ENCODE measurements at places on chromosomes 7 and 10.
A peak's percentile ranks its signal among the peaks of the same experiment; 100 is the strongest.

- H3K4me1 ChIP-seq: no peaks in the 10 kb centered on the region
- no peak overlapping the region for H3K27ac ChIP-seq
- no peaks in the 10 kb centered on the region for H3K27me3 ChIP-seq
- H3K36me3 ChIP-seq: no peaks in the 10 kb centered on the region
- no peak overlapping the region for H3K4me3 ChIP-seq
- no peak for DNase-seq
Measured at GRCh38 chr10:64507651-64508028, 986.4 kb downstream of the REEP3 start.

GRCh38 chr7:142602756-142603155 is 146.5 kb upstream of the PRSS1 start:
- H3K27ac ChIP-seq: no peak overlapping the region
- no peaks in the 10 kb centered on the region for H3K27me3 ChIP-seq
- DNase-seq: no peak
- no peaks in the 10 kb centered on the region for H3K4me1 ChIP-seq
- H3K4me3 ChIP-seq: no peak overlapping the region

DNA sequence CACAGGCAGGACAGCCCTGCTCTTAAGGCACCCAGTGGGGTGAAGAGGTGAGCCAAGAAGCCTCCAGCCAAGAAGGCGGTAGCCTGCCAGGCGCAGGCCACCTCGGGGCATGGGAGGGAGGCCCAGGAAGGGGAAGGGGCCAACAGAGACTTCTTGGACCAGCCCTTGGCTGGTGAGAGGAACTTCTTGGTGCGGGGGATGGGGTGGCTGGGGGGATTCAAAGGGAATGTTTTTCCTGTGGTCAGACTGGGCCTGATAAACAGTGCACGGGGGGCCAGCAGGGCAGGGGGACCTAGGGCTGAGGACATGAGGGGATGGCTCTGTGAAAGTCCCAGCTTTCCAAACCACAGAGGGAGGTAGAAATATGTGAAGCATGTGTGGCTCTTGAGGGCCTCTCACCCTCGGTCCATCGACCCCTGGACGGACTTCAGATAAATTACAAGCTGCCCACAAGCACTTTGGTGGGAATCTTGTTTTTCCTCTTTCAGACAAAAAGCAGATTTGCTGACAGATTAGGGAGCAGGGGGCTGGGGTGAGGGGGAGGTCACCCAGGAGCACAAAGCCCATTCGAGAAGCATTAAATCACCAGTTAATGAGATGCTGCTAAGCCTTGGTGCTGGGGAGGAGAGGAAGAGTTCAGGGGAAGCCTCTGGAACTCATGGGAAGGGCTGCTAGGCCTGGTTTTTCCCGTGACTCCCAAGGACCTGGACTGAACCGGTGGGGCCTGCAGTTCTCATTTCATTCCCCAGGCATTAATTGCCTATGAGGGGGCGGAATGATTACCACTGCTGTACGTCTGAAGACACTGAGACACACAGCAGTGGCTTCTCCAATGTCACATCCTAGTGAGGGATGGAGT is 11.3 kb downstream of the CRYGN start:
- H3K4me1 ChIP-seq: peaks cover 58% of the 10 kb centered on the region
- DNase-seq: no peak
- H3K36me3 ChIP-seq: no peaks in the 10 kb centered on the region
- peak overlapping the region; percentile 57 for H3K27ac ChIP-seq
- H3K27me3 ChIP-seq: no peaks in the 10 kb centered on the region

DNA sequence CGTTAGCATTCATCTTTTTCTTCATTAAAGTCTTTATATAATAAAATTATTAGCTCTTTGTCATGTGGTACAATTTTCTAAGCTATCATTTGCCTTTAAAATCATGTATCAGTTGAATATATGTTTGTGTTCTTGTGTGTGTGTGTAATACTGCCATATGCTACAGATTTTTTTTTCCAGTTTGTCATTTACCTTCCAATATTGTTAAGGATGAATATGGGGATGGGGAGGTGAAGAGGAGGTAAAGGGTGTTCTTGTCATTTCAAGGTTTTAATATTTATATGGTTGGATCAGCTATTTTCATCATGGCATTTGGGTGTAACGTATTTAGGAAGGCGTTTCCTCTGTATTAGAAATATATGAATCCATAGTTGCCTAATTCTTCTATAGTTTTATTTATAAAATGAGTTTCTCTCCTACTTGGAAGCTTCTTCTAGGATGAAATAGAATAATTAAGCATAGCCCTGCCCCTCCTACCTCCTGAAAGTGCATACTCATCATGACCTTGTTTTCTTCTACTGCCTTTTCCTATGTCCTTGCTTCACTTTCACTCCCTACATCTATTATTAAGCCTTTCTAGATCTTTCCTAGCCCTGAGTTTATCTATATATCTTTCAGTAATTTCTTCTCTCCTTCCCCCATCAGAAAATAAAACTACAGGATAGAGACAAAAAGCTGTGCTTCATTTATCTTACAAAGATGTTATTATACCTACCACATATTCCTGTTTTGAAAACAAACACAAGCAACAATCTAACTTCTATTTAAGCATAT is 25.1 kb downstream of the RAB18 start:
- no peaks in the 10 kb centered on the region for H3K4me1 ChIP-seq
- H3K27ac ChIP-seq: no peak overlapping the region
- no peaks in the 10 kb centered on the region for H3K27me3 ChIP-seq

- no peak overlapping the region for H3K4me3 ChIP-seq
- H3K4me1 ChIP-seq: no peaks in the 10 kb centered on the region
- H3K27ac ChIP-seq: no peak overlapping the region
- DNase-seq: no peak
Measured at GRCh38 chr7:31705377-31705776, 18.4 kb downstream of the PPP1R17 start.

- DNase-seq: no peak
- H3K36me3 ChIP-seq: no peaks in the 10 kb centered on the region
- H3K4me1 ChIP-seq: no peaks in the 10 kb centered on the region
- no peak overlapping the region for H3K27ac ChIP-seq
- H3K4me3 ChIP-seq: no peak overlapping the region
Measured at GRCh38 chr7:155928583-155928982, 116.3 kb upstream of the SHH start.

GRCh38 chr7:142188154-142188553 is 69.7 kb downstream of the PRSS58 start:
- H3K4me1 ChIP-seq: no peaks in the 10 kb centered on the region
- H3K27me3 ChIP-seq: no peaks in the 10 kb centered on the region
- no peak overlapping the region for H3K27ac ChIP-seq
- H3K36me3 ChIP-seq: no peaks in the 10 kb centered on the region
- no peak for DNase-seq

DNA sequence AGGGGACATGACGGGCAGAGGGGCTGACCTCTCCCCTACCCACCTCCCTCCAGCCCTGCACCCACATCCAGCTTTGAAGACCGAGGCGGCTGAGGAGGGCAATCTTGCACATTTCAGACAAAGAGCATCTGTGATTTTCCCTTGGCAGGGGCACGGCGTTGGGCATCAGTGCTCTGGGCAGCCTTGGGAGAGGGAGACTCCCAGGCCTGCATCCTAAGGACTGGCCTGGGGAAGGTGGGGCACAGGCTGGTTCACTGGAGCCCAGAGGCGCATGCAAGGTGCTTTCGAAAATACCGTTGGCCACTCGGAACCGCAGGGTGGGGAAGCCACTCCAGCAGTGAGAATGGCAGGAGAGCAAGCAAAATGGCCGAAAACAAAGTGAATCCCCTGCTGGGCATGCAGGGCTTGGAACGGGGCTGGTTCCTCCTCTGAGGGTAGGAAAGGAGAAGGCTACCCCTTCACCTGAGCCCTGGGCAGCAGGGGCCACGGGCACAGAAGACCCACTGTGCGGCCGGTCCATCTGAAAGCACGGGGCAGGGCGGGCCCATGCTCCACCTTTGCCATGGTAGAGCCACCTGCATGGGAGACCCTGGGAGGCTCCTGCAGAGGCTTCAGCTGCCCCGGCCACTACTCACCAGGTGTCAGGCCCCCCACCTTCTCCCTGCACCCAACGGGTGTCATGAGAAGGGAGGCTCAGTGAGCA is 49.8 kb downstream of the EBF3 start:
- DNase-seq: no peak
- H3K27ac ChIP-seq: no peak overlapping the region
- no peaks in the 10 kb centered on the region for H3K4me1 ChIP-seq
- H3K36me3 ChIP-seq: no peaks in the 10 kb centered on the region
- no peaks in the 10 kb centered on the region for H3K27me3 ChIP-seq
- H3K4me3 ChIP-seq: no peak overlapping the region

GRCh38 chr10:59905731-59906416 is 482 bp downstream of the CCDC6 start:
- no peaks in the 10 kb centered on the region for H3K27me3 ChIP-seq
- DNase-seq: peak; percentile 36
- peaks cover 22% of the 10 kb centered on the region for H3K4me1 ChIP-seq
- H3K4me3 ChIP-seq: peak overlapping the region; percentile 72
- H3K27ac ChIP-seq: peak overlapping the region; percentile 85

DNA sequence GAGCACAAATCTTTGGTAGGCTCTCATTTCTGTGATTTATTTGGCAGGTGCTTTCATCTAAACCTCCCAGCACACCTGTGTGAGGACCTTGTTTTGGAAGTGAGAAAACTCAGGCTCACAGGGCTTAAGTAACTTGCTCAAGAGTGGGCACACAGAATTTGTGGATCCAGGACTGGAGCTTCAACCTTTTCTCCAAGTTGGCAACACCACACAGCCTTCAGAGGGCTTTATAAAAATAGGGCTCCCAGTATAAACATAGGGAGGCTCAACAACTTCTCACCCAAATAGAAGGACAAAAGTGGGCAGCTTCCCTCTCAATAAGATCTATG is 182.2 kb upstream of the NEBL start:
- H3K36me3 ChIP-seq: no peaks in the 10 kb centered on the region
- H3K27ac ChIP-seq: no peak overlapping the region
- DNase-seq: no peak
- no peaks in the 10 kb centered on the region for H3K4me1 ChIP-seq
- H3K4me3 ChIP-seq: no peak overlapping the region
- no peaks in the 10 kb centered on the region for H3K27me3 ChIP-seq

DNA sequence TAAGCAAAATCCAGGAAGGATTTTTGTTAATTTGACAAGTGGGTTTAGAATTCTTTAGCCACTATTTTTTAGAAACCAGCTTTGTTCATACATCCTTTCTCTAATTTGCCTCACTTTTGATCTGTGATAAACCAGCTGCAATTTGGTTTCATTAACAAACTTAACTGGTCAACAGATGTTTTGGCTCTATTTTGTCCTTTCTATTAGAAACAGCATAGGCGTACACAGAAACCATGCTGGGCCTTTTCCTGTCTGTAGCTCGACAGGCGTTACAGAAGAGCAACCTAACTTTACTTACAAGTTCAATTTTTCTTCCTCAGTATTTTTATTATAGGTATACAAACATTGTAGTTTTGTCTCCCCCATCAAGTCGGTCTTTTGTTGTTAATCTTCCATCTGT is 28.2 kb downstream of the KAT6B start:
- no peaks in the 10 kb centered on the region for H3K36me3 ChIP-seq
- DNase-seq: no peak

- no peak for DNase-seq
- no peak overlapping the region for H3K4me3 ChIP-seq
- no peaks in the 10 kb centered on the region for H3K27me3 ChIP-seq
- H3K4me1 ChIP-seq: no peaks in the 10 kb centered on the region
- H3K36me3 ChIP-seq: no peaks in the 10 kb centered on the region
Measured at GRCh38 chr10:9707216-9707615, 1310.5 kb upstream of the CELF2 start.

DNA sequence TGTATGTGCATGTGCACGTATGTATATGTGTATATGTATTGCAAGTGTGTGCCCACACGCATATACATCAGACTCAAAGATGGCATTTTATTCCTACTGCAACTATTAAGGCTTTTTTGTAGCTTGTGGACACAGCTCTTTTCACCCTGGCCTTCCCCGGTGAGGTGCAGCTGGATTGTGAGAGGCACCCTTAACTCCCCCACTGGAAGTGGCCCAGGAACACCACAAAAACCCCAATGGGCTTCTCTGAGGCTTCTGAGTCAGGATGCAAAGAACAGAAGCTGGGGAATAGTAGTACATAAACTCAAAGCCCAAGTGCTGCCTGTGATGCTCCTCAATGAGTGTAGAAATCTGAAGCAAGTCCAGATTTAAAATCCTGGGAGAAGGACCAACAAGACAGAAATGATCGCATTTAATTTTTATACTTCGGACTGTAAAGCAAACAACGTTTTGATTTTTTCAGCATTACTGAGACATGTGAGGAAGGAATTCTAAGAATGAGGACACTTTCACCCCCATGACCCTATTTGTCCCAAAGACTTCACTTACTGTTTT is 369.2 kb upstream of the MGMT start:
- H3K4me3 ChIP-seq: no peak overlapping the region
- peaks cover 16% of the 10 kb centered on the region for H3K4me1 ChIP-seq
- no peak overlapping the region for H3K27ac ChIP-seq
- no peaks in the 10 kb centered on the region for H3K36me3 ChIP-seq

GRCh38 chr10:90884431-90884830 is 12.7 kb downstream of the RPP30 start:
- no peak for DNase-seq
- no peak overlapping the region for H3K4me3 ChIP-seq
- no peaks in the 10 kb centered on the region for H3K4me1 ChIP-seq
- H3K27ac ChIP-seq: no peak overlapping the region

DNA sequence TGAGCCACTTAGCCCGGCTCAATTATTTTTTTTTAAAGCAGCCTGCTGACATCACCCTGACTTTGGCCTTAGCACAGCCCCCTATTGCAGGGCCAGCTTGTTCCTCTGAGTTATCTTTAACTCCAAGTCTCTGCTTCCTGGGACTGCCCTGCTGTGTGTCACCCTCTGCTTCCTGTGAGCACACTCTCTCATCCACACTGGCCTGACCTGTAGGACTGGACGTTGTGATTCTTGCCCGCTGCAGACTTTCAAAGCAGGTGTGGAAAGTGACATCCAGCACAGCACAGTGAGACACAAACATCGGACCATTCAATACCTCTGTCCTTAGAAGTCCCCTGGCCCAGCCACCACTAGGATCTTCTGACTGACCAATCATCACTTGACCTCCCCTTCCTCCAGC is 26.4 kb upstream of the HSPA12A start:
- no peaks in the 10 kb centered on the region for H3K27me3 ChIP-seq
- H3K36me3 ChIP-seq: no peaks in the 10 kb centered on the region
- no peak for DNase-seq

- peaks cover 7% of the 10 kb centered on the region for H3K36me3 ChIP-seq
- H3K4me3 ChIP-seq: no peak overlapping the region
- DNase-seq: no peak
- H3K27ac ChIP-seq: no peak overlapping the region
- H3K4me1 ChIP-seq: no peaks in the 10 kb centered on the region
Measured at GRCh38 chr7:138527746-138528223, 67.7 kb downstream of the TRIM24 start.

DNA sequence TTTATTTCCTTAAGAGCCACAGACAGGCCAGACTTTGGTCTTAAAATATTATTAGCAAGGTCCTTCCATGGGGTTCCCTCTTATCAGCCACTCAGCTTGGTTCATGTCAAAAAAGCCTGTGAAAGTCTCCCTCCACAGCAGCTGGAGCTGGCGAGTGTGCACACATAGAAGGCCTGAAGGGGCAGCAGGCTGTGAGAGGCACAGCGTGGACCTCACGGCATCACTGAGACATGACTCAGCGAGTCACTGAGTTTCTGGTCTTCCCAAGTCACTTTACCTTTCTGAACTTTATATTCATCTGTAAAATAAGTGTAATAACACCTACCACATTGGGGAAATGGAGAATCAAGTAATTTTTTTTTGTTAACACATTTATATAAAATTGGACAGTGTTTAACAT is 8.7 kb downstream of the TAF3 start:
- H3K27me3 ChIP-seq: no peaks in the 10 kb centered on the region
- no peak overlapping the region for H3K4me3 ChIP-seq
- H3K27ac ChIP-seq: no peak overlapping the region
- DNase-seq: no peak

GRCh38 chr7:6423942-6424701 is 23.6 kb downstream of the DAGLB start:
- no peak overlapping the region for H3K27ac ChIP-seq
- no peaks in the 10 kb centered on the region for H3K4me1 ChIP-seq
- DNase-seq: no peak
